NCI-H1092 (cell line): ENCODE measurements at places on chromosomes 2 and 18.

- DNase-seq: no peak
Observed at GRCh38 chr2:191885098-191885497, 38.2 kb upstream of the CAVIN2 start.

GRCh38 chr2:181305301-181306123, 151.7 kb upstream of the ITGA4 start:
- DNase-seq: no peak

GRCh38 chr18:55446996-55447671, 140.9 kb downstream of the TCF4 start:
- no peak for DNase-seq

DNA sequence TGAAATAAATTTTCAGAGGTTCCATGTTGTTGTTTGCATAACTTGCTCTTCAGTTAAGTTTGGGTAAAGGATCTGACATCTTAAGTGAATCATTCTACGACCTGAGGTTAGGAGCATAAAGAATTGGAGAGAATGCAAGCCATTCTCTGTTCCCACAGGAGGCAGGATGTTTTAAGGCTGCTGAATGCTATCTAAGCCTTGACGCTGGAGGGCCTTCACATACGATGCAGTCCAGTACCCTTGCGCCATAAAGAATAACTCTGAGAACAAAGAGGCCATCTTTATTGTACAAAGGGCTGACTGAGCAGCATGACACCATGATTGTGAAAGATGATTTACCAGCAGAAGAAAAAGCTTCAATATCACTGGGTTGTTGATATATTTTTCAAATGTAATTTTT, 198.4 kb downstream of the NYAP2 start:
- DNase-seq: no peak

GRCh38 chr2:145023334-145023934, 503.5 kb upstream of the ZEB2 start:
- DNase-seq: no peak

DNA sequence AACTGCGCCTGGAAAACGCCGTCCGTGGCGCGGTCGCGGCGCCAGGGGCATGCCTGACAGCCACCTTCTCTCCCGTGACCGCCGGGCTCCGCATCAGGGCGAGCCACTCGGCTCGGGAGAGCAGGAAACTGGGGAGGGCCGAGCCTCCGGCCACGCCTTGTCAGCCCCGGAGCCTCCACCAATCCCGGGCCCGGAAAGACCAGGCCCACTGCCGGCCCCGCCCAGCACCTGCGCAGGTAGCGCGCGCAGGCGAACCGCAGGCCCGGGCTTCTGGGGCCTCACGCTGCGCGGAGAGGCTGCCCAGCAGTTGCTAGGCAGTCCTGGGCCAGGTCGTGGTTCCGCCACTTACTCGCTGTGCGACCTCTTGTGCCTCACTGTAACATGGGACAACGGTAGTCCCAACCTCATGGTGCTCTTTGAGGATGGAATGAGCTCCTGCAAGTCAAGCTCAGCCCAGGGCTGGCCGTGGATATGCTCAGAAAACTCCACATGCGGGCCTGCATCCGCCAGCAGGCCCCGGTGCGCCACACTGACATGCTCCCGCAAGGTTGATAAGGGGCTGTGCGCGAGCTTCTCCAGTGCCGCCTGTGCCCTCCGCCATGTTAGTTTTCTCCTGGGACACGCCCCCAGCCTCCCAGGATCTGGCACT, 97.1 kb downstream of the INHBB start:
- DNase-seq: no peak

- DNase-seq: no peak
Observed at GRCh38 chr18:30917651-30918050, 124.9 kb downstream of the DSC3 start.

DNA sequence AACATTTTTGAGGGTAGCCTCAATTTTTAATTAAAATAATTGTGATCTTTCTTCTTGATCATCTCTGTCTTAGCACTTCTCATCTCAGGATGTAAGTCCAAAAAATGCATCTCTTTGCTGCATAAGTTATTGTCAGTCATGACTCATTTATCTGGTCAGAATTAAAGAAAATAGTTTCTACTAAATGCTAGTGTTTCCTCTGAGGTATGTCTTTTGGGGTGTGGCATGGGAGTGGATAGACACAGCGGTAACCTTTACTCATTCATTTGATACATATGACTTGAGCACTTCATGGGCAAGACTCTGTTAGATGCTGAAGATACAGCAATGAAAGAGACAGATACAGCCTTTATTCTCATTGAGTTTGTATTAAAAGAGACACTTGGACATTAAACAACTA, 284.7 kb downstream of the IRS1 start:
- no peak for DNase-seq

GRCh38 chr18:55713707-55714106, 125.7 kb upstream of the TCF4 start:
- no peak for DNase-seq

DNA sequence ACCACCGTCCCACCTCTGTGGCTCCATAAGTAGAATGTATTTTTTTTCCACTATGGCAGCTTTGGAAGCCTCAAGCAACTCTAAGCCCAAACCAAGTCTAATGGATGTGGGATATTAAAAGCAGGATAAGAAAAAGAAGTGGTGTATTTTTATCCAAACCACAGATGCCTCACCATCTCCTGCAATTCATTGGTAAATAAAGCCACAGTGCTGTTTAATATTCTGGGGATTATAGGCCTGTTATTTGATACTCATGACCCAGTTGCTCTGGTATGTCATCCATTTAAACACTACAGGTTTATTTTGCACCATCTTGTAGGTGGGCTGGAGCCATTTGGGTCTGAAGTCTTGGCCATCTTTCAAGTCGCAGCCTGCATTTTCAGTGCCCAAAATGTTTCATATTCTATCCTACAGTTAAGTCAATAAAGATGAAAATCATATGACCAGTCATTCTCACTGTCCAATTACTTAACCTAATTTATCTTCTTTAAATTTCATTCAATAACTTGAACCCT, 279.5 kb upstream of the EPHA4 start:
- DNase-seq: no peak

DNA sequence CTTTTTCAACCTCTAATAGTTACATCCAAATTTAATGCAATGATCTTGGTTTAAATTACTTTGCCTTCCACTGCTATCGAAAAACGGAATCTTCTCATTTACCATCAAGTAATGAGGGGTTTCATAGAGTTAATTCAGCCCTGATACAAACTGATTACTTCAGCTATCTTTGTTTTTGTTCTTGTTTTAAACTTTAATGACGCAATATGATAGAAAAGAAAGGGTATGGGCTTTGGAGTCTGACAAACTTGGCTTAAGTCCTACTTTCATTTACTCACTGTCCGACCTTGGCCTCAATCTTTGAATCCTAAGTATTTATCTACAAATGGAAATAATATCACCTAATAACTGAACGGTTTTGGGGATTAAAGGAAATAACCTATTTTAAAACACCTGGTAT, 16.1 kb downstream of the ADAM17 start:
- no peak for DNase-seq

DNA sequence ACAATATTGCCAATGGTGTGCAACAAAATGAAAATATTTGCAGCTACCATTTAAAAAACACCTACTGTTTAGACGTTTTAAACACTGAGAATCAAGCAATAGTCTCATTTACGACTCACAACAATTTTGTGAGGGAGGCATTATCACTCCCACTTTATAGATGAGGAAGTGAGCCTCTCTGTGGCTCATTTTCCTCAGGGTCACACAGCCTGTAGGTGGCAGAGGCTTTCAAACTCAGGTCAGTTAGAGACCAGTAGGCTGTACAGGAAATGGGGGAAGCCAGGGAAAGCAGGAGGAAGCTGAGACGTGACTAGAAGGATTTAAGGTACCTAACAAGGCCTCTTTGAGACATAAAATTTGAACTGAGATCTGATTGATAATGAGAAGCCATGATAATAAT, 95.0 kb upstream of the ZNF521 start:
- DNase-seq: no peak

- DNase-seq: no peak
Observed at GRCh38 chr18:30676053-30676480, 366.5 kb downstream of the DSC3 start.

- DNase-seq: no peak
Observed at GRCh38 chr2:147917161-147917560, 72.3 kb downstream of the ACVR2A start.

GRCh38 chr18:7388741-7389140, 157.9 kb downstream of the LRRC30 start:
- DNase-seq: peak; percentile 19

DNA sequence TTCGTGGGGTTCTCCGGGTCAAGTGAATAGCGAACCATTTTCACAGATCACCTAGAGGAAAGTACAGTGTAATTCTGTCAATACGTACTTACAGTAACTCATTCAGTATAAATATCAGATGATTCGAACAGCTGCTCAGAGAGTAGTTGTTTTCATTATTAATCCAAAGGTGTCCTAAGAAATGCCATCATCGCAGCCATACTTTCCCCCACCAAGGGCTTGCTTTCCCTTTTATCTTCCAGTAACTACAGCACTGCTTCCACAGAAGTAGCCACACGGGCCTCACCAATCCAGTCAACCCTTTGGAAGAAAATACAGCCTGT, 4.5 kb upstream of the C18orf32 start:
- no peak for DNase-seq

DNA sequence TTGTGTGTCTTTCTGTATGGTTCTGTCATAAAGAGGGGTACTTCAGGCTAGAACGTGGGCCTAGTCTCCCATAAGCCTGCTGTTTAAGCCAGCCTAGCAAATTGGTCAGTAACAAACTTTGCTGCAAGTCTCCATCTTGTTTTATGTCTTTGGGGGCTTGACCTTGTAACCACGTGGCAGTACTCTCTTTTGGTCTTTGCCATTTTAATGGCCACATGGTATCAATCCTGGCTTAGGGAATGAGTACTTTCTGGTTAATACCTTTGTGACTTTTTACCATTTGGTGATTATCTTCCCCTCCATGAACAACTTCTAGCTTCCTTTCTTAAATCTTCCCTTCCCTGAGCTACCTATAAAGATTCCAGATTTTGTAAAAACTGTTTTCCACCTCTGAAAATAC, 148.3 kb downstream of the GCA start:
- no peak for DNase-seq

- DNase-seq: no peak
Observed at GRCh38 chr2:18180031-18180610, 301.7 kb downstream of the KCNS3 start.

DNA sequence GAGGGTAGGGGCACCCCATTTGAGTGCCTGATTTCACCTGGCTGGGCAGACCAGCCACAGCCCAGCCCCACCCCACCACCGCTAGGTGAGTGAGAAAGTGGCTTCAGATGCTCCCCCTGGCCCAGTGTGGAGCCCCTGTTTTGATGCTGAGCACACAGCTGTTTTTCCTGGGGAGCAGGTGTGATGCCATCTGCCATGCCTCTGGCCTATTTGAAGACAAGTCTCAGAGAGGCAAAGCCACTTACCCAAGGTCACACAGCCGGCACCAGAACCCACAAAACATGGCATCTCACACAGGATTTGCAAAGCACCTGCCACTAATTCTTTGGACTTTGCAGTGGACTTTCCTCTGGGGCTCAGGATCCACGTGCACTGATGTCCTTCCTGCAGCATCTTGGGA, 131.3 kb downstream of the INHBB start:
- no peak for DNase-seq

- no peak for DNase-seq
Observed at GRCh38 chr2:66555501-66556324, 120.8 kb downstream of the MEIS1 start.

DNA sequence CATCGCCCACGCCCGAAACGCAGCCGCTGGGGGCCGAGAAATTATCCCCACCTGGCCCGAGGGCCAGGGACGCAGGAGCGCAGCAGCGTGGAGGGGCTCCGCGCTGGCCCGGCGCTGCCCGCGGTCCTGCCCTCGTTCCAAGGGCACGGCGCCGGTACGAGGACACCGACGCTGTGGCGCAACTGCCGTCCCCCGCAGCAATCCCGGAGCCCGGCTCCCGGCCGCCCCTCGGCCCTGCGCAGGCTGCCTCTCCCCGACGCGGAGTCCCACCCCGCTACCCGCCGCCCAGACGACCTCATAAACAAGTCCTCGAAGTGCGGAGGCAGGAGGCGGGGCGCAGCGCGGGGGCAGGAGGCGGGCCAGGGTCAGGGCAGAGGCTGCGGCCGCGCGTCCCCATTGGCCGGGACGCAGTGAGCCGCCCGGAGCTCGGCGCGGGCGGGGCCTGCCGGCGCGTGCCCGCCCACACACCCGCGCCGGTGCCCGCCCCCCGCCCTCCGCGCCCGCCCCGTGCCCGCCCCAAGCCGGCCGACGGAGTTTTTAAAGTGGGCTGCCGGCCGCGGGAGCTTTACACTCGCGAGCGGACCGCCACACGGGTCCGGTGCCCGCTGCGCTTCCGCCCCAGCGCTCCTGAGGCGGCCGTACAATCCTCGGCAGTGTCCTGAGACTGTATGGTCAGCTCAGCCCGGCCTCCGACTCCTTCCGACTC, at the start of gene EPAS1:
Gene EPAS1 (plus strand): TSS at position 568 of the 706 bp plus-strand sequence. CDS start 505 bp downstream, outside the sequence.
- DNase-seq: no peak

- no peak for DNase-seq
Observed at GRCh38 chr2:209208211-209208610, 215.6 kb upstream of the MAP2 start.

GRCh38 chr2:178220814-178221213, 26.5 kb downstream of the OSBPL6 start:
- no peak for DNase-seq

GRCh38 chr2:43841949-43842865, 3.4 kb downstream of the ABCG8 start:
- DNase-seq: no peak

GRCh38 chr2:51028829-51029228, 3.1 kb downstream of the NRXN1 start:
- no peak for DNase-seq

DNA sequence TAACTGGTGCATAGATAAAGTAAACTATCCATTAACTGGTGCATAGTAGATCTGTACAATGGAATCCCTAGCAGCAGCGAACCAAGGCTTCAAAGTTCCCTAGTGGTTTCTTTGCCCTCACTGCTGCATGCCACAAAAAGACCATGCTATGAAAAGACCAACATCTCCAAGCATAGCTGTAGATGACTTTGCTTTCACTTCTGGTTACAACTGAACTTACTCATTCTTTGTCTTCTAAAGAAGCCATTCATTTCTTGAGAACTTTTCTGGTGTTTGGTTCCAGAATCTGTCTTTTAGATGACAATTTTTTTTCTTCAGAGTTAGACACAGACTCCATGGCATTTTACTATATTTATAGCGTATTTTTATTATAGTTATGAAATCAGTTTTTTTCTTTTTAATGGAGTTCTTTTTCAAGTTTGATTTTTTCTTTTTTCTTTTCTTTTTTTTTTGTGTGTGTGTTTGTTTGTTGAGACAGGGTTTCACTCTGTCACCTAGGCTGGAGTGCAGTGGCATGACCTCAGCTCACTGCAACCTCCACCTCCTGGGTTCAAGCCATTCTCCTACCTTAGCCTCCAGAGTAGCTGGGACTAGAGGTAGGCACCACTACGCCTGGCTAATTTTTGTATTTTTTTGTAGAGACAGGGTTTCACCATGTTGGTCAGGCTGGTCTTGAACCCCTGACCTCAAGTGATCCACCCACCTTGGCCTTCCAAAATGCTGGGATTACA, 63.6 kb downstream of the SLC35F5 start:
- DNase-seq: no peak

GRCh38 chr2:3379339-3379646, 201 bp upstream of the TRAPPC12 start:
- DNase-seq: no peak
